ENCODE measurements at places on chromosomes 12 and 14. TPM values are rescaled to one million over a fixed set of nuclear protein-coding genes. Genes with fewer than 3 reads are reported as not detected.

The GPR68 gene
- polyA plus RNA-seq = 2.1 TPM

The CD4 gene
- polyA plus RNA-seq = not detected

The CLEC2B gene
- not detected for polyA plus RNA-seq

The TDRD9 gene
- polyA plus RNA-seq = 25.6 TPM

The PCED1B gene
- not detected for polyA plus RNA-seq

The KRT86 gene
- not detected for polyA plus RNA-seq

The OASL gene
- polyA plus RNA-seq = 0.42 TPM

The TAMALIN gene
- 6.1 TPM for polyA plus RNA-seq

The KCNJ8 gene
- polyA plus RNA-seq = 0.34 TPM

The KERA gene
- not detected for polyA plus RNA-seq

The SLC6A13 gene
- polyA plus RNA-seq = 1.6 TPM

The PAPOLA gene
- polyA plus RNA-seq = 153 TPM

The SLC6A15 gene
- polyA plus RNA-seq = 11.4 TPM

The SERPINA12 gene
- not detected for polyA plus RNA-seq

The NANOG gene
- polyA plus RNA-seq = not detected

All from neural cell (in vitro differentiated cells).